ENCODE measurements at places on chromosomes 1 and 21. TPM values are rescaled to one million over a fixed set of nuclear protein-coding genes. Genes with fewer than 3 reads are reported as not detected.

Gene G0S2
- total RNA-seq, result 0.36 TPM

Gene CACNA1S
- total RNA-seq, result not detected

Gene GNG4
- total RNA-seq, result 0.28 TPM

Gene PRUNE1
- total RNA-seq, result 8.6 TPM

Gene VPS13D
- total RNA-seq, result 18.1 TPM

Gene AKNAD1
- total RNA-seq, result 0.18 TPM

Gene LCE1D
- not detected for total RNA-seq

DNA sequence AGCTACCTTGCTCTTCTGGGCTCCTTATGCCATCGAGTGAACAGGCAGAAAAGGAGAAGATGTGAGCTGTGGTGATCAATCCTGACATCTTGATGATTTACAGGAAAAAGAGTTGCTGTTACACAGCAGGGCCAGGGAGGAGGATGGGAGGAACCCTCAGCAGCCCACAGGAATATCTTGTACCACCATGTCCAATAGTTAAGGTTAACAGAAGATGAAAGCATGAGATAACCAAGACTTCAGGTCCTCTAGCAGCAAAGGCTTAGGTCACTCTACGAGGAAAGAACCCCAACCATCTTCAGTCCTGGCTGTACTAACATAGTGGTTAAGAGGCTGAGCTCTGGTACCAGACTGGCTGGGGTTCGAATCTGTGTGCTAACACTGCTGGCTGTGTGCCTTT lies 12.1 kb upstream of the SELENBP1 start:
- DNase-seq, result no peak
- H3K27me3 ChIP-seq, result no peaks in the 10 kb centered on the region
- no peak overlapping the region for H3K4me3 ChIP-seq

DNA sequence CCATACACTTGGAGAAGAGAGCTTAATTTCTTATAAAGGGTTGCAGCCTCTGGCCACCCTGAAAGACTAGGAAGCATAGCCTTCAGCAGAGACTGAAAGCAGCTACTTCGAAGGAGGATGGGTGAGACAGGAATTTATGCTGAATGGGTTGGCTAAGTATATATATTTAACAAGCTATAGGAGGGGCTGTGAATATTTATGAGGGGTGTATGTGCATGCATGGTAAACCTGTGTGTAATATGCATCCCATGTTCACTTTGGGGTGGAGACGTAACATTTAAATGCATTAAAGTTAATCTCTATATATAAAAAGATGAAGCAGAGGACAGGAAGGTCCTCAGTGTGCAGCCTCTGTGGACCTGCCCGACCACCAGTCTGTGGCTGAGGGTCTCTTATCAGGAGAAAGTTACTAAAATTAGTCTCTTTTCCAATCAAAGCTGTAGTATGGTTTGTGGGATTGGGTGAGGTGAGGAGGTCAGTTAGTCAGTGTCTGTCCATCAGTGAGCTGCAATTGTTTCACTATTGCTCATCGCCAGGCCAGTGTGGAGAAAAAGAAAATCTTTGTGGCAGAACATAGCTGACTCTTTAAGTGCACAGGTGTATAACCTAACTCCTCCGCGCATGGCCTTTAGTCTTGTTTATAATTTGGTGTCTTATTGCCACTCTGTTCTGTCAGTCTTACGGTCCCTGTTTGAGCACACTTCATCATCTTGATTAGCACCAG lies 35.4 kb upstream of the DSCAM start:
- no peaks in the 10 kb centered on the region for H3K27me3 ChIP-seq
- no peaks in the 10 kb centered on the region for H3K4me1 ChIP-seq
- no peak overlapping the region for H3K27ac ChIP-seq
- H3K4me3 ChIP-seq, result no peak overlapping the region
- no peaks in the 10 kb centered on the region for H3K36me3 ChIP-seq

DNA sequence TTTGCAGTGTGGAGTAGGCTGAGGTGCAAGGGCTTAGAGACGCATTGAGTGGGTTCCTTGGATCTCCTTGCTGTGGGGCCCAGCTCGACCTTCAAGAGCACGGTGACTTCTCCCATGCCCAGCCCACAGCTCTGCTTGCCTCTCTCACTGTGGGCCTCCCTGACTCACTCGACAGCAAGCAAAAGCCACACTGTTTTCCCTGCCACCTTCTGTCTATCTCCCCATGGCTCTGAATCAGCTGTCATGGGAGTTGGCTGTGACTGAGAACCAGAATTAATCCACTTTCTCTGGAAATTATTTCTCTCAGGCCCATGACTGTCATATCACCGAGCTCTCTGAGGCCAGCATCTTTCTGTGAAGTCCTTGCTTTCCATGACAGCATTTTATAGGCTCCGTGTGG lies 140.7 kb downstream of the NOS1AP start:
- no peak overlapping the region for H3K27ac ChIP-seq
- peaks cover 12% of the 10 kb centered on the region for H3K27me3 ChIP-seq
- no peak for DNase-seq
- no peaks in the 10 kb centered on the region for H3K4me1 ChIP-seq
- no peaks in the 10 kb centered on the region for H3K36me3 ChIP-seq

- H3K4me1 ChIP-seq, result peaks cover 11% of the 10 kb centered on the region
- no peaks in the 10 kb centered on the region for H3K36me3 ChIP-seq
- 0 out of 2 replicates have a peak, but pooled peaks cover 4% of the 10 kb centered on the region for H3K27me3 ChIP-seq
- H3K27ac ChIP-seq, result no peak overlapping the region
- DNase-seq, result peak; percentile 80
- no peak overlapping the region for H3K4me3 ChIP-seq
These were observed 21.1 kb downstream of the C1orf21 start for GRCh38 chr1:184407816-184408510.

GRCh38 chr21:26142363-26142762 lies 28.2 kb downstream of the APP start:
- H3K36me3 ChIP-seq, result no peaks in the 10 kb centered on the region
- no peak for DNase-seq
- no peak overlapping the region for H3K4me3 ChIP-seq
- no peaks in the 10 kb centered on the region for H3K27me3 ChIP-seq
- peaks cover 1% of the 10 kb centered on the region for H3K4me1 ChIP-seq

DNA sequence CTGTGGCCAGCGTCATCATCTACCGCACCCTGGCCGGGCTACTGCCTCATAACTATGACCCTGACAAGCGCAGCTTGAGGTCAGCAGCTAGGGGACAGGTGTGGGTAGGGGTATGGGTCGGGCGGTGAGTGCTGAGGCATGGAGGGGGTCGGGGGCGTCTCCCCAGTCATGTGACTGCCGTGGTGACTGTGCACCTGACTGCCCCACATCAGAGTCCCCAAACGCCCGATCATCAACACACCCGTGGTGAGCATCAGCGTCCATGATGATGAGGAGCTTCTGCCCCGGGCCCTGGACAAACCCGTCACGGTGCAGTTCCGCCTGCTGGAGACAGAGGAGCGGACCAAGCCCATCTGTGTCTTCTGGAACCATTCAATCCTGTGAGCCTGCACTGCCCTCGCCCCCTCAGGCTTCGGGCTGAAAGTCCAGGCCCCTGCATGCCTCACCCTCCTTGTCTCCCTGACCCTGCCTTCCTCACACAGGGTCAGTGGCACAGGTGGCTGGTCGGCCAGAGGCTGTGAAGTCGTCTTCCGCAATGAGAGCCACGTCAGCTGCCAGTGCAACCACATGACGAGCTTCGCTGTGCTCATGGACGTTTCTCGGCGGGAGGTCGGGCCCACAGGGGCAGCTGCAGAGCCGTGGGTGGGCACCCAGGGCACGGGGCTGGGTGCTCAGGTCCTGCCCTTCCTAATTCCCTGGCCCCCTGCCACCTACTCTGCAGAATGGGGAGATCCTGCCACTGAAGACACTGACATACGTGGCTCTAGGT lies 13.5 kb downstream of the PSRC1 start:
- H3K36me3 ChIP-seq, result peaks cover 2% of the 10 kb centered on the region
- no peak overlapping the region for H3K27ac ChIP-seq
- no peaks in the 10 kb centered on the region for H3K27me3 ChIP-seq
- DNase-seq, result no peak
- no peak overlapping the region for H3K4me3 ChIP-seq

DNA sequence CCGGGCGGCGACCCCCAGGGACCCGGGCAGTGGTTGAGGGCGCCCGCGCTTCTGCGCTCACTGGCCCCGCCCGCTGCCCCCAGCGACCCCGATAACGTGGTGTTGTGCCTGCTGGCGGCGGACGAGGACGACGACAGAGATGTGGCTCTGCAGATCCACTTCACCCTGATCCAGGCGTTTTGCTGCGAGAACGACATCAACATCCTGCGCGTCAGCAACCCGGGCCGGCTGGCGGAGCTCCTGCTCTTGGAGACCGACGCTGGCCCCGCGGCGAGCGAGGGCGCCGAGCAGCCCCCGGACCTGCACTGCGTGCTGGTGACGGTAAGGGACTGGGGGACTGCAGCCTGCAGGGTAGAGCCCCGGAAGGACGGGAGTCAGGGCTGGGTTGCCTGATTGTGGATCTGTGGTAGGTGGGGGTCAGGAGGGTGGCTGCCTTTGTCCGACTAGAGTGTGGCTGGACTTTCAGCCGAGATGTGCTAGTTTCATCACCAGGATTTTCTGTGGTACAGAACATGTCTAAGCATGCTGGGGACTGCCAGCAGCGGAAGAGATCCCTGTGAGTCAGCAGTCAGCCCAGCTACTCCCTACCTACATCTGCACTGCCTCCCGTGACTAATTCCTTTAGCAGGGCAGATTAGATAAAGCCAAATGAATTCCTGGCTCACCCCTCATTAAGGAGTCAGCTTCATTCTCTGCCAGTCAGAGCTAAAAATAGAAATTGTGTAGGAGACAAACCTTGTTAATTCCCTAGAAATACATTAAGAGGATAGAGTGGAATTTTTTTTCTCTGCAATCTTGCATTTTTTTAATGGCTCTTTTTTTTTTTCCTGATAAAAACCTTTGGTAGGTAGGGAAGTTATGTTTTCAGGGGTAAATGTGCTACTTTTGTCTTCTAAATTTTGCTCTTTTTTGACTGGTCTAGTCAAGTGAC lies 1.5 kb downstream of the GADD45A start:
- peak; percentile 99 for DNase-seq
- H3K36me3 ChIP-seq, result peaks cover 12% of the 10 kb centered on the region
- peak overlapping the region; percentile 98 for H3K27ac ChIP-seq
- H3K4me3 ChIP-seq, result peak overlapping the region; percentile 99

GRCh38 chr1:209576392-209577197 lies 6.9 kb upstream of the CAMK1G start:
- H3K4me1 ChIP-seq, result no peaks in the 10 kb centered on the region
- no peak overlapping the region for H3K4me3 ChIP-seq
- no peak overlapping the region for H3K27ac ChIP-seq
- H3K36me3 ChIP-seq, result no peaks in the 10 kb centered on the region
- peaks cover 14% of the 10 kb centered on the region for H3K27me3 ChIP-seq
- DNase-seq, result peak; percentile 58

GRCh38 chr1:26210147-26210870 lies 19.9 kb downstream of the CATSPER4 start:
- no peaks in the 10 kb centered on the region for H3K4me1 ChIP-seq
- DNase-seq, result no peak
- H3K27ac ChIP-seq, result no peak overlapping the region
- no peaks in the 10 kb centered on the region for H3K36me3 ChIP-seq

GRCh38 chr1:61741711-61742619 lies at the start of gene PATJ:
Gene PATJ, plus strand, starts transcription at chr1:61742480. Its CDS starts 20,413 bp downstream, at chr1:61762893.
- H3K4me3 ChIP-seq, result peak within 1 kb of the TSS; percentile 80
- peak; percentile 4 for DNase-seq
- H3K27me3 ChIP-seq, result no peaks in the 10 kb centered on the region
- H3K36me3 ChIP-seq, result no peaks in the 10 kb centered on the region

DNA sequence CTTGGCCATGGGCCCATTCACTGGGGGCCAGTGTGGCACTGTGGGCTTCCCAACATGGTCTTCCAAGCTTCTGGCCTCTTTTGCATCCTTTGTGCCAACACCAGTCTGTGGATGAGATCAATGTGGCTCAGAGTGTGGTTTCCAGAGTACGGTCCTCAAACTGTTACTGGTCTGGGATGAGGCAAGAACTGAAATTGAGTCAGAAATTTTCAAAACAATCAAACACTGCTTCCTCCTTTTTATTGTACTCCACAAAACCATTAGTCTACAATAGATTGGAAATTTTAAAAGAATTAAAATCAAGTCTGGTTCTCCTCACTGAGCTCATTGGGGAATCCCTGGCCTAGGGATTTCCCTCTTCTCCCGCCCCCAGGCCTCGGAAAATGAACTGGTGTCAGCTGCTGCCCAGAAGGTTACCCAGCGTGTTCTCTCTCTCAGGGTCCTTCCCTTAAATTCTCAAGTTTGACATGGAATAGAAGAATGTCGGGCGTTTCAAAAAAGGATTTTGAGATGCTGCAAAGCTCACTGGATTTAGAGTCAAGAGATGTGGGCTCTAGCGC lies 222.0 kb downstream of the SDCCAG8 start:
- no peaks in the 10 kb centered on the region for H3K27me3 ChIP-seq
- H3K4me1 ChIP-seq, result peaks cover 4% of the 10 kb centered on the region

GRCh38 chr1:199678771-199679170 lies 348.7 kb upstream of the NR5A2 start:
- no peak overlapping the region for H3K27ac ChIP-seq
- no peaks in the 10 kb centered on the region for H3K36me3 ChIP-seq
- peak; percentile 32 for DNase-seq
- no peaks in the 10 kb centered on the region for H3K27me3 ChIP-seq
- H3K4me3 ChIP-seq, result no peak overlapping the region

- H3K27ac ChIP-seq, result no peak overlapping the region
- peaks cover 99% of the 10 kb centered on the region for H3K36me3 ChIP-seq
- no peak overlapping the region for H3K4me3 ChIP-seq
- H3K27me3 ChIP-seq, result no peaks in the 10 kb centered on the region
These were observed 26.4 kb downstream of the COL6A2 start for GRCh38 chr21:46124083-46124925.

Data from IMR-90 (cell line).